Prostate gland (tissue), 2 donors: ENCODE measurements at places on chromosomes 11 and 22.

GRCh38 chr11:92625894-92626293 lies 343.6 kb upstream of the MTNR1B start:
- no peak for DNase-seq

DNA sequence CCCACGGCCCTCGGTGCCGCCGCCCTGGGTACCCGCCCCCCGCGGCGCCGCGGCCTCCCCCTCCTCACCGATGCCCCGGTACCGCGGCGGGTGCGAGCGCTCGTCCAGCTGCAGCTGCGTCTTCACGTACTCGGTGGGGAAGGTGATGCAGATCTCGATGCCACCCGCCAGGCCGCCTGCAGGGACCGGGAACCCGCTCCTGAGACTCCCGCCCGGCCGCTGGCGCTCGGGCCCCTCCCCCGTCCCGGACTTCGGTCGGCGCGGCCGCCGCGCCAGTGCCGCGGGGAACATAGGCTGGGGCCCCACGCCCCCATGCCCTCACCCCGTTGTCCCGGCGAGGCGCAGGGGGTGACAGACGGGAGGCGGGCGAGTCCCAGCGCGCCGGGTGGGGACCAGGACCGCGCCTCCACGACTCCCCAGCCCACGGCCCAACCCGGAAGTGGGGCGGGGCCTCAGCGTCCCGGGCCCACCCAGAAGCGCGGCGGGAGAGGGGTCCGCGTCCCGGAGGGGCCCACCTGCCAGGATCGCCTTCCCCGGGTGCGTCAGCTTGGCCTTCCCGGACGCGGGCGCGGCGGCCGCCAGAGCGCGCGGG lies 375 bp downstream of the SLC25A1 start:
- no peak for DNase-seq

DNA sequence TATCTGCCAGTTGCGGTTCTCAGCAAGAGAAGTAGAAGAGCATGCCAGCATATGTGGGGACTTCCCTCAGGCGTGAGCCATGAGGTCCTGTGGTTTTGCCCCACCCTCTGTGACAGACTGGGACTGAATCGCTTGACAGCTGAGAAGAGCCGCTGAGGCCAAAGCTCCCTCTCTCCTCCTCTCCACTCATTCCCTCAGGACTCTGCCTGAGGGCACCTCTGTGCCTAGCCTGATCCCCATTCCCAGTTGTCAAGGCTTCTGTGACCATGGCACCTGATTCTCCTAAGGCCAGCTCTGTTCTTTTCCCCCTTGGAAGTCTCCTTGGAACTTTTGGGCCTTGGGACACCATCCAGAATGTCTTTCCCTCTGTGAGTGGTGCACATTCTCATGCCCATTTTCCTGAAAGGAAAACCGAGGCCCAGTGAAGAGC lies 27.0 kb downstream of the ART5 start:
- DNase-seq: no peak

DNA sequence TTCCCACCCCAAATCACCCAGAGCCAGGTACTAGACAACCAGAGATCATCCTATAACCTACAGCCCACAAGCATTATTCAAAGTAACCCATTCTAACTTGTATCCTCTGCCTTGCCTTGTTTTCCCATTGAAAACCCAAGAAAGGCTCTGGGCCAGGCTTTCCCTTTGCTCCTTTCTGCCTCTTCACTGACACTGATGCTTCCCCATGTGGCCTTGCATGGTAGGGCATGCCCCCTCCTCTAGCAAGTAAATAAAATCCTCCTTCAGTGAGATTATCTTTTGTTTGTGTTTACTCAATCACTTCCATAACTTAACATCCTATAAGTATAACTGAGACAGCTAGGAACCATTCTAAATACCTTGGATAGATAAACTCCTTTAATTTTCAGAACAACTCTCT lies 65.6 kb upstream of the FAR1 start:
- DNase-seq: no peak

DNA sequence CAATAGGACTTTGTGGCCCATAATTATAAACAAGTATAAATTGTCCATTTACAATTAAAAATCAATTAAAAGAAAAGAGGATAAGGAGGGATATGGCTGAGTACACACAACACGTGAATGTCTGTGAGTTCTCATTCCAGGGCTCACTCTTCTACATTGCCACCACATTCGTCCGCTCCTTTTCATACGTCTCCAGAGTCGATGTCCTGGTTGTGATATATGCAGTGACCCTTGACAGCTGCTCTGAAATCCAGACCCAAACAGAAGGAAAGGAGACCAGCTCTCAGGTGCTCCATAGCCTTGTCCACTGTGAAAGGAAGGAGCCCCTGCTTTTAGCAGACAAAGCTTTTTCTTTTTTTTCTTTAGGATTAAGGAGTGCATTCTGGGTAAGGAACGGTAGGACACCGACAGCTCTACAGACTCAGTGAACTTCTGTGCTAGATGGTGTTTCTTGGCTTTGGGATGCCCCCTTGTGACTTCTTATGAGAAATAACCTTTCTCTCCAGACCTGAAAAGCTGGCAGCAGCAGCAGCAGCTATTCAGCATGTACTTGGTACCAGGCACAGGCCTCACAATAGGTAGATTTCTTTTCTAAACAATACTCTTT lies 19.7 kb upstream of the DNAJB13 start:
- no peak for DNase-seq

DNA sequence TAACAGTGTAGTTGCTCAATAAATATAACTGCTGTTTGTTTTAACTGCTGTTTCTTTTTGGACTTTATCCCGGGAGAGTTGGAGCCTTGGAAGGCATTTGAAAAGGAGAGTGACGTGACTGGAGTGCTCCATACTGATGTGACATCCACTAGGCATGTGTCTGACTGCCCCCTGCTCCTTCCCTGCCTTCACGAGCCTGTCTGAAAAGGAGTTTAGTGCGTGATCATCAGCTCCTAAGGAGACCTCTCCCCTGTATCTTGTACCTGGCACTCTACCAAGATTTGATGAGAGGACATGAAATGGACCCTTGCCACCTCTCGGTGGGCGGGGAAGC lies 22.9 kb downstream of the ZBTB16 start:
- no peak for DNase-seq

DNA sequence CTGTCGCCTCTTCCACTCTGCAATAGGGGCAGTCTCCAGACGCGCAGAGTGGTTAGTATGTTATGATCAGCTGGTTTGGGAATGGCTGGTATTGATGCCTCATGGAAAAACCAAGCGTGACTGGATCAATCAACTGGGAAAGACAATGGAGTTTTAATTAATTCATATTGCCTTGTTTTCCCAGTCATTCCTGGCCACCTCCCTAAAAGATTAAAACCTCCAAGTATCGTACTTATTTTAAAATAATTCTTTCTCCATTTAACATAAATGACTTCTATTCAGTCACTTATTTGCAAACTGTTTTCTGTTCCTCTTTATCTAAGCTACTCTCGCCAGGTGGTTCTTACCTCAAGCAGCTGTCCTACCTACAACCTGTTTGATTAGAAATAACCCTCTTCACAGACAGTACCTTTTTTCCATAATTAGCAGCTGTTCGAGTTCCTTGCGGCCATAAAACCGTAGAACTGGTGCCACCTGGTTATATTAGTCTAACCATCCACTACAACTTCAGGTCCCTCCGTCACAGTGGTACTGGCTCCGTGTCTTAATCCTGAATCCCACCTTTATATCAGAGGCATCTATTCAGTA lies 898 bp downstream of the ZNF215 start:
- no peak for DNase-seq

GRCh38 chr22:17418890-17419324 lies 49.6 kb downstream of the CECR2 start:
- DNase-seq: no peak

- no peak for DNase-seq
These were observed 1.6 kb upstream of the ATG16L2 start for GRCh38 chr11:72812604-72812966.

GRCh38 chr11:102319544-102319943 lies 2.3 kb downstream of the BIRC3 start:
- DNase-seq: no peak

- no peak for DNase-seq
These were observed 13.1 kb downstream of the APOL2 start for GRCh38 chr22:36226189-36226588.

- DNase-seq: no peak
These were observed 32.2 kb downstream of the ELMOD1 start for GRCh38 chr11:107623183-107623582.
